ENCODE measurements at places on chromosomes 2 and 18.

DNA sequence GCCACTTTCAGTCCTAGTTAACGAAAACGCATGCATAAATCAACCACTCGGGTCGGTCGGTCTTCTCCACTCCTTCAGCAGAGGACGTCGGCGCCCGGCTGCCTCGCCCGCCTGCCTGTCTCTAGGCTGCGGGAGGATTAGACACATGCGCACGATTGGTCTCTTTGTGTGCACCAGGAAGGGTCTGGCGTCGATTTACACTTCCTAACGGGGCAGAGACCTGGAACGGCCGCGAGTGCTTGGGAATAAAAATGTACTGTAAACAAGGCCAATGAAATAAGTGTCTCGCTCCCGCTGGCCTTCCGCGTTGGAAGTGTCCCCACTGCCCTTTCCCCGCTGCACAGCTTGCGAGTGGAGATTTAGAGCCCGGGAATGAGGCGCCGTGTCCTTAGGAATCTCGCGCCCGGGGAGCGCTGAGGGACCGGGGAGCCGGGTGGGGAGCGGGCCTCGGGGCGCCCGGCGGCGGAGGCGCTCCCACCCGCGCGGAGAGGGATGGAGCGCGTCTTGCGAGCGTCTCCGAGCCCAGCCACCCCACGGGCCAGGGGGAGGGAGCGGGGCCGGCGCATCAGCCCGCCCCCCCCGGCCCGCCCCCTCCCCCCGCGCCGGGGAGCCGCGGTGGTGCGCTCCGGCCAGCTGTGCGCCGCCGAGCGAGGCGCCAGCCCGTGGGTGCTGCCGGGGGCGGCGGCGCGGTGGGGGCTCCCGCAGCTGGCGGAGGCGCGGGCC is at the start of gene DOK6:
Gene DOK6, plus strand, starts transcription at position 636 of the 723 bp plus-strand sequence.
- no peak for DNase-seq

DNA sequence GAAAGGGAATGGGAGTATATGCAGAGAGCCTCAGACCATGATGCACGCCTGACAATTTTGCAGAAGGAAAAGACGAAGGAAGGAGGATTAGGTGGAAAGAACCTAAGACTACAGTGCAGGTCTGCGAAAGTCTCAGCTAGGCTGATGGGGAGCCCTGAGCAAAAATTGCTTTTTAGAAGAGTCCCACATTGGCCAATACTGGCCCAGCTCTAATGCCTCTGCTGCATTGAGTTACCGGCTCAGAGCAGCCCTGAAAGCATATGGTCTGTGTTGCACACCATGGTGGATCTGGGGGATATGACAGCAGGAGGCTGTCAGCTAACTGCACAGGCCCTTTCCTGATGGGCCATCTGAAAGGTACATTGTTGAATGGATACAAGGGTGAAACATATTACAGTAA is 48.3 kb upstream of the CAVIN2 start:
- DNase-seq, result no peak

DNA sequence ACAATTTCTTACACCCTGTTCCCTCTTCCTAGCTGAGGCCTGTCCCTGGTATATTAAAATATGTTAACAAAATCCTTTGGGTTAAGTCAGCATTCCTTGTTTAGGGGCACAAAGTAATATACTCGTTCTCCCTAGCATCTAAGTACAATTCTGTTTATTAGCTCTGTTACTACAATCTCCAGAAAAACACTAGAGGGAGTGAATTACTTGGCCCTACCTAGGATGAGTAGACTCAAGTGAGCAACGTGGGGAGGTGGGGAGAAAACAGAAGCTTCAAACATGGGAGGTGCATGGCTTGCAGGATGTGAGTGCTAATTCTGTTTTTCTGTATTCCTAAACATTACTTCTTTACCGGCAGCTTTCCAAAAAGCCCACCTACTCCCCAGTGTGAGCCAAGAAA is 89.7 kb downstream of the FSIP2 start:
- no peak for DNase-seq

DNA sequence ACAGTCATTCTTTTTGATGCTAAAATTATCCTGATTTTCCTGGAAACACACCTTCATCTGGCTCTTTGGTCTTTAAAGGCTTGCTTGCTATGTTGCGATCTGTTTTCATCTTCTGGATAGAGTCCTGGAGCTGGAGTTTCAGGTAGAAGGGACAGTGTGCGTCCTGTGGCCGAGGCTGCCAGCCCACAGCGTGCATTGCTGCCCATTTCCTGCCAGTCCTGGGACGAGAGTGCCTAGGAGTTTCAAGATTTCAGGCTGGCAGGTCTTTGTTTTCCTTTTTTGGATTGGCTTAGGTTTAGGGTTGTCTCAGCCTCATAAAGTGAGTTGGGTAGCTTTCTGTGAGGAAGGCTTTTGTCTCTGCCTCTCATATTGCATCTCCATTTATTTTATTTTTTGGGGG is 14.5 kb downstream of the DGKD start:
- no peak for DNase-seq

DNA sequence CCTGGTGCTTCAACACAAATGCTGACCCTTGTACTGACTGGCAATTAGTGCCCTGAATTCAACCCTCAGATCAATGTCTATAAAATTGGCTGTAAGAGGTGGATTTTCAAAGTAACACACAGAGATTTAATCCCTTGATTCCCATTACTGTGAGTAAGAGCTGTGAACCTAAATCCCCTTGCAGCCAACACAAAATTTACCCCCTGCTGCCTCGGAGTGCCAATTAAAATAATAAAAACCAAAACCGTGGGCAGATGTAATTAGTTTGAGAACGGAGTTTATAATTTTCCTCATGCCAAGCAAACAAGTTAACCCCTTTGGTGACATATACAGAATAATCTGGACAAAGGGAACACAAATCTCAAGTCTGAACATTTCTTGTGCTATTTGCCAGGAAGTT is 55.8 kb upstream of the REV1 start:
- DNase-seq, result no peak

GRCh38 chr2:32423536-32423935 is 66.7 kb downstream of the BIRC6 start:
- DNase-seq, result no peak

GRCh38 chr2:227813229-227813561 is 447 bp upstream of the CCL20 start:
- DNase-seq, result no peak

GRCh38 chr2:28930205-28930604 is 35.7 kb downstream of the WDR43 start:
- no peak for DNase-seq

GRCh38 chr2:5686068-5686467 is 6.1 kb upstream of the SOX11 start:
- DNase-seq, result no peak

DNA sequence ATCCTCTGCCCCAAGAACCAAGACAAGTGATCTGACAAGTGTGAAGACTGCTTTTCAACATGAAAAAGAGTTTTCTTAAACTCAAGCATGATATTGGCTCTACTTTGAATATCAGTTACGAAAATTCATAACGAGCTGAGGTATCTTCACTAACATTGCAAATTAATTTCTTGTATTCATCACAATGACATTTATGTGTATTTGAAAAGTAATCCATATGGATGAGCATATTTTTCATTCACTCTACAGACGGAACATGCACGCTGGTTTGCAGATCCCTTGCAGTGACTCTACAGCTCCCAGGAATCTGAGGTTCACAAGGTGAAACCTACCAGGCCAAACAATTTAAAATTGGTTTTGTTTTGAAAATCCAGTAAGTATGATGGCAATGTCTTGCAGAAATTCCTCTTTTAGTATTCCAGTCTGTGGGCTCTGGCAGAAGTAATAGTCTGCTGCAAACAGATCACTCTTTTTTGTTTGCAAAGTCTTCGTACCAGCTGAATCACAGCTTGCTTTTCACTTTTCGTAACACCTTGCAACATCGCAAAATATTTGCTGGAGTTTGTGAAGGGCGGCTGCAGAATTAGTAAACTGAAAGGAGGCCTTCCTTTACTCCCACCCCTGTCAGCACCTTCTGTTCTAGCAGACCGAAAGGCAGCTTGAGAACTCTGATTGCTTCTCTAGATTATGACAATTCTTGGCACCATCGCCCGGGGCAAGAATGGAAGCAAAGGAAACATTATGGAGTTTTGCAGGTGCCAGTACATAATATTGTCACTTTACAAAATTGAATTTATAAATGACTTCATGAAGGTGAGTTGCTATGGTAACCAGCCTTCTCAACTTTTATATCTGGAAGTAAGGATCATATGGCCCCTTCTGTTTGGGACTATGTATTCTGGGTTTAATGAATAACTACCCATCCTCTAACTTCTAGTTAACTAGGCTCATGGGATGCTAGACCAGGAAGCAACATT is 168.7 kb downstream of the TMEM247 start:
- DNase-seq, result no peak

- no peak for DNase-seq
These were observed 18.2 kb upstream of the PLB1 start for GRCh38 chr2:28477645-28478044.

All from amygdala (tissue), 56 donors.